Uterus (tissue), 4 donors: ENCODE measurements at places on chromosomes 7 and 10. TPM values are rescaled to one million over a fixed set of nuclear protein-coding genes. Genes with fewer than 3 reads are reported as not detected.

DNA sequence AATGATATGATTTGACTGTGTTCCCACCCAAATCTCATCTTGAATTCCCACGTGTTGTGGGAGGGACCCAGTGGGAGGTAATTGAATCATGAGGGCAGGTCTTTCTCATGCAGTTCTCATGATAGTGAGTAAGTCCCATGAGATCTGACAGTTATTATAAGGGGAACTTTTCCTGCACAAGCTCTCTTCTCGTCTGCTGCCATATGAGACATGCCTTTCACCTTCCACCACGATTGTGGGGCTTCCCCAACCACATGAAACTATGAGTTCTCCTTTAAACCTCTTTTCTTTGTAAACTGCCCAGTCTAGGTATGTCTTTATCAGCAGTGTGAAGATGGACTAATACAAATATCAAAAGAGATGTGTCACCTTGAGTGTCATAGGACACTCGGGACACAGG is 502.7 kb upstream of the PODXL start:
- DNase-seq: no peak

DNA sequence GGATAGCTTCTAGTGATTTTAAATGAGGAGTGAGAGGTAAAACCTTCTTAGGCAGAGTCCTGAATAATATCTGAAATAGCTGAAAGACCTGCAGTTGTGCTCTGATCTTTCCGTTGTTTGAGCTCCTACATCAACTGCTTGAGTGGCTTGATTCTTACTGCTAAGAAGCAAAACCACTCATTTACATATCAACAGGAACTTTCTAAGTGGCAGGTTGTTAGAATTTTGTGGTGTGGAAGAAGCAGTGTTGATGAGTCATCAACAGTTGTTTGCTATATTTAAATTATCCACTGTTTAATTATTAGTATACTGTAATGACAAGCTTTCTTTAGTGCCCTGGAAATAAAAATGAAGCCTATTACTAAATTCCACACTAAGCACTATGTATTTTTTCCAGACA is 689.5 kb downstream of the DNAJB9 start:
- no peak for DNase-seq

DNA sequence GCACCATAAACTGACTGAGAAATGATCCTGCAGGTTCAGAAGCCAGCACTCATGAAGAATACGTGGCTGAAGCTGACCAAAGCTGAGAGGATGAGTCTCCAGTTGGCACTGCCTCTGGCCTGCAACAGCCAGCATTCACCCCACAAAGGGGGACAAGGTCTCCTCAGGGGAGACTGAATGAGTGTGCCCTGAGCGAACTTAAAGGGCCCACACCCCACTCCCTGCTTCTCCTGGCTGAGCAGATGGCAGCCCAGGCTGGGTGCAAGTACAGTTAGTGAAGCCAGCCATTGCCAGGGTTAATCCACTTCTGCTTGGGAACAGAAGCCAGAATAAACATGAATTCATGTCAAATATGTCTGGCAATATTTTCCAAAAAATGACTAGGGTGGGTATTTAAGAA is 98.1 kb downstream of the PPP1R17 start:
- no peak for DNase-seq

DNA sequence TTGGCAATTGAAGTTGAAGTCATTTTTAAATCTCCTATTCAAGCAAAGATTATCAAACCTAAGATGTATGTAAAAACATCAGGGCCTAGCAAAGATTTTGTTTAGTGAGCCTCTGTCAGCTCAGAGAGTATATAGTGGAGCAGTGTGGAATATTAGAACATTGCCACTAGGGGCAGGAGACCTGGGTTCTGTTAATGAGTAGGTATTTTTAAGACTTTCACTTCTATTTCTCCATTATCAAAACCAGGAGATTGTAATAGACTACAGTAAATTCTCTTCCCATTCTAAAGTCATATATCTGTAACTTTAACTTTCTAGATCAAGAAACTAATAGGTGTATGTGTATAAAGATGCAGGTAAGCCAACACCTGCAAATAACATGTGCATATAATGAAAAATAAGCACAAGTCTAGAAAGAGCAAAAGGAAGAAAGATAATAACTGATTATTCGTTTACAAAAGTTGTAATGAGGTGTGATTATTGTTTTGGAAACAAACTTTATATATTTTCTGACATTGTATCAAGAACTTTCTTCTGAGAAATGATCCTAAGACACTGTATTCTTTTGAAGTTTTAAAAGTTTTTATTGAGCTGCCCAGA is 64.4 kb downstream of the KCND2 start:
- no peak for DNase-seq

GRCh38 chr10:67521546-67521945 is 174.4 kb downstream of the CTNNA3 start:
- no peak for DNase-seq

DNA sequence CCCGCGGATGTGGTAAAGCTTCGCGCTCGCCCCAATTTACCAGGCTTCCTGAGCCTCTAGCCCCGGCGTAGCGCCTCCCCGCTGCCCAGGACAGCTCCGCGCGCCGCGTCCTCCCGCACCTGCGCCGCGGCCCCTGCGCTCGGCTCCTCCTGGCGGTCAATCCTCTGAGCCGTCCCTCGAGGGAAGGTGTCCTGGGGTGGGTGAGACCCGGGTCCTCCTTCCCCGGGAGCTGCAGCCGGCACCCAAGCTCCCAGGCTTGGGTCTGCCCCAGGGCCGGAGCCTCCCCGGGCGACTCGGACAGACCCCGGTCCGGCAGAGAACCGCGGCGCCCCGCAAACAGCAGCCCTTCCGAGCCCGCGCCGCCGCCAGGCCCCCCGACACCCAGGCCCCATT is 512 bp downstream of the OSBPL3 start:
- peak; percentile 39 for DNase-seq

DNA sequence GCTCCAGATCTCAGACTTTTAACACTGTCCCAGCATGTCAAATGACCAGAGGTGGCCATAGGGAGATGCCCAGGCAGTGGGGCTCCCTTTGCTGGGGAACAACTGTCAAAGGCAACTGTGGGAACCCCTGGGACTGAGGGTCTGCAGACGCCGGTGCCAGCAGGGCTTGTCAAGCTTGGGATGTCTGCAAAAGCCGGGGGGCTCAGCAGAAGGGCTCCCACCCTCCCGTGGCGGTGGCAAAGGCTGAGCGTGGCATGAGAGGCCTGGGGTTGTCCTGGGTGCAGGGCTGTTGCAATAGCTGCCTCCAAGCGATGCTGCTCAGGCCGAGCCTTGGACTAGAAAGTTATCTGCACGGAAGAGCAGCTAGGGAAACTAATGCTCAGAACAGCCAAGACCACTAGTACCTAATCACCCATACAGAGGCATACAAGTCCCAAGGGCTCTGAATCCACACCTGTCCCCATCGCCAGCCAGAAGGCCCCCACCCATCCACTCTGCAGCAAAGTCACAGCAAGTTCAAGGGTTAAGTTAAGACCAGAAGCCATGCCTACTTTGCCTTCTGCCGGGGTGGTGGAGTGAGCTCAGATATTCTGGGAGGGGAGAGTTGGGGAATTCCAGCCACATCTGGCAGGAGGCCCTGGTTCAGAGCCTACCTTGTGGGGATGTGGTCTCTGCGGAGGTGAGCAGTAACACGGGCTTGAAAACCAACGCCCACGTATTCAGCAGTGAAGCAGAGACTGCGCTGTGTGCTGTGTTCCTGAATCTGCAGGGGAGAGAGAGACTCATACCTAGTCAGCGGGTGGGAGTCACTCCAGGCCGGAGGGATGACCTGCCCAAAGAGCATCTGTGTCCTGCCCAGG is 4.6 kb downstream of the SH2B2 start:
- DNase-seq: no peak

DNA sequence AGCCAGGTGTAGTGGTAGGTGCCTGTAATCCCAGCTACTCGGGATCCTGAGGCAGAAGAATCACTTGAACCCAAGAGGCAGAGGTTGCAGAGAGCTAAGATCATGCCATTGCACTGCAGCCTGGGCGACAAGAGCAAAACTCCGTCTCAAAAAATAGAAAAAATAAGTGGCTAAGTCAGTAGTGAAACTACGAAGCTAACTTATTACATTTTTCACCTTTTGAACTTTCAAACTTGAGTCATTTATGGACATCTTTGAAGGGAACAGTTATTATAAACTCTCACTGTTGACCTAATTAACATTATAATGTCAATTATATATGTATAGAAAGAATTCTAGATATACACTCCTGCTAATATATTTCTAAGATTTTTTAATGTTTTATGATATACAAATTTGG is 541.5 kb upstream of the C7orf33 start:
- no peak for DNase-seq

- no peak for DNase-seq
Measured at GRCh38 chr10:30974773-30975415, 56.8 kb downstream of the ZNF438 start.

GRCh38 chr7:134662871-134663205 is 16.2 kb downstream of the BPGM start:
- no peak for DNase-seq

GRCh38 chr10:8815969-8816368 is 761.5 kb downstream of the GATA3 start:
- no peak for DNase-seq

DNA sequence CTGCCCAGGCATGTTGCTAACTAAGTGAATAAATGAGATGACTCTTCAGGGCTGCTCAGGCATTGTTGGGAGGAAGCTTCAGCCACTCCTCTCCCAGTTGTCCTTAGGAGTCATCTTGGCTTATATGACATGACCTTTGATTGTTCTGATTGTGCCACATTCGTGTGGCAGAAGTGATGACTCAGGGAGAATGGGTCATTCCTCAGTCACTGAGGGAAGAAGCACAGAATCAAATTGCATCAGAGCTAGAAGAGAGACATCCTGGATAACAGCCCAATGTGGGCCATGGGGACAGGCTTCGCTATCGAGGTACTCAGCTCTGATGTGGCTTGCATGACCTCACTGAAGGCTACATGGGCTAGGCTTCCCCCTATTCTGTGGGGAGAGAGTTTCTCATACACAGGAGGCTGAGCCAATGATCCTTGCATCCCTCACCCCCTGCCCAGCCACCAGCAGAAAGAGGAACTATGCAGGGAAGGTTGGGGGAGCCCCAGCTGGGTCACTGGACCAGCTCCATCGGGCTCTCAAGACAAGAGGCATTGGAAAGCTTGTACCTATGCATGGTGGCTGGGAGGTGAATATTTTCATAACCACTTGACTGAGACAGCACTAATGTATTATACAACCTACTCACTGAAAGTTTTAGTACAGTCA is 6.0 kb upstream of the HMX3 start:
- DNase-seq: no peak

GRCh38 chr7:98165827-98166667 is 45.2 kb upstream of the BHLHA15 start:
- DNase-seq: no peak

GRCh38 chr7:120583899-120584586 is 273.9 kb downstream of the TSPAN12 start:
- no peak for DNase-seq

- no peak for DNase-seq
Measured at GRCh38 chr10:1395481-1396296, 339.5 kb downstream of the WDR37 start.

DNA sequence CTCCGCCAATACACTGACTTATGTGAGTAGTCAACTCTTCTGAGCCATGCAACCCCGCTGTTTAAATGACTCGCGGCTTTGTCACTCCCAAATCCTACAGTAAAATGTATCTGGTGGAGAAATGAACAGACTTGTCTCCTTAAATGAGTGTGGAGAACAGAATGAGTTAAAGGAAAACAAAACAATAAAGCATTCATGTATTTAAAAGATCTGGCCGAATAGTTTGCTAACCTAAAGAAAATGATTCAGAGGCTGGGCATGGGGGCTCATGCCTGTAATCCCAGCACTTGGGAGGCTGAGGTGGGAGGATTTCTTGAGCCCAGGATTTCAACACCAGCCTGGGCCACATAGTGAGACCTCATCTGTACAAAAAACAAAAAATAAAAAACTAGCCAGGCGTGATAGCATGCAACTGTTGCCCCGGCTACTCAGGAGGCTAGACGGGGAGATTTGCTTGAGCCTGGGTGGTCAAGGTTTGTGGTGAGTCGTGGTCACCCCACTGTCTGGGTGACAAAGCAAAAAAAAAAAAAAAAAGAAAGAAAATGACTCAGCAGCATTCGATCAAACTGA is 86.5 kb upstream of the PFKP start:
- DNase-seq: no peak

- no peak for DNase-seq
Measured at GRCh38 chr10:42936580-42936979, 140.3 kb upstream of the RET start.

DNA sequence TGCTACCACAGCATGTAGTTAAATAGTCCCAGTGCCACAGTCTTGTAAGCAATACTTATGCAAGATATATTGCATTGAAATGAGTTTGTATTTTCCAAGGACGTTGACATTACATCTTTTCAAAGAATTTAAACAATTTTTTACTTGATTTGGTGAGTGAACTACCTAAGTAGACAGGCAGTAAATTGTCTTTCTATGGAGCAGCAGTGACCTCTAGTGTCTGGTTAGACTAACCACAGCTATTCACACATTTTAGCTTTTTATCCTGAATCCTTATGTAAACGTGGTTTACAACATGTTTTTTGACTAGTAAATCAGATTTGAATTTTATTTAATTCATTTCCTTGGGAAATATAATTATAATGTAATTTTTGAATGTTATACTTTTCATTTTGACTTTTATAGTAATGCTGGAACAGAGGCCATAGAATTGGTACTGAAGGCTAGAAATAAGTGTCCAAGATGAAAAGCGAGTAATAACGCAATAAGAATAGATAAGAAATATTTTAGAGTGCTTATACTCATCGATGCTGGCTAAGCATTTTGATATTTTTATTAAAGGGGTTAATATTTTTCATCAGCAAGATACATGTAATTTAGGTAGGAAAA is 5.6 kb downstream of the LRRTM3 start:
- no peak for DNase-seq

DNA sequence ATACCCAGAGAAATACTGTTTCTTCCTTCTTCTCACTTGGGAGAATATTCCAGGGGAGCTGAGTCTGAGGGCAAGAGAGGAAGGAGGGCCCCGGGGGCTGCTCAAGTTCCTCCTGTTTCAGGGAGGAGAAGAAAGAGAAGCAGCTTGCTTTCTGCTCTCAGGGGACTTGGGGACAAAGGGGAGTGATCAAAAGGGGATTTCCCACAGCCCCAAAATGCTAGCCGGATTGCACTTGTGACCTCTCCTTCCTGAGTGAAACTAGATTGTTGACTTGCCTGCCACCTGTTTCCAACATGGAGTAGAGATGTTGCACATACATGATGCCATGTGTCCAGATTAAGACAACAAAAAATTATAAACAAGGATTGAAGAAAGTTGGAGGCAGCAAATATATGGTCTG is 28.7 kb upstream of the PDCD4 start:
- DNase-seq: peak; percentile 7

- DNase-seq: no peak
Measured at GRCh38 chr7:48299580-48300169, 128.4 kb downstream of the ABCA13 start.

GRCh38 chr10:1468811-1469210 is 268.5 kb downstream of the ADARB2 start:
- no peak for DNase-seq

- no peak for DNase-seq
Measured at GRCh38 chr10:21090609-21091082, 193.5 kb upstream of the NEBL start.

SCRN1 gene
- 66.5 TPM for total RNA-seq

NKX6-2 gene
- total RNA-seq: 0.14 TPM

VSTM2A gene
- 0.28 TPM for total RNA-seq

PPP1R17 gene
- not detected for total RNA-seq

PLEKHA8 gene
- 24.4 TPM for total RNA-seq

MSS51 gene
- 5.5 TPM for total RNA-seq

DYNC1I1 gene
- 11.8 TPM for total RNA-seq

MSMB gene
- not detected for total RNA-seq

SPDYE8 gene
- total RNA-seq: not detected

POLR2J2 gene
- total RNA-seq: 3.3 TPM
